ENCODE measurements at places on chromosomes 3 and 15. TPM values are rescaled to one million over a fixed set of nuclear protein-coding genes. Genes with fewer than 3 reads are reported as not detected.
A peak's percentile ranks its signal among the peaks of the same experiment; 100 is the strongest.

Gene PLA2G4F
- total RNA-seq, result not detected

Gene CORO2B
- total RNA-seq, result 1.3 TPM

Gene AGBL1
- not detected for total RNA-seq

- DNase-seq, result peak; percentile 52
These were observed 21.4 kb downstream of the TBC1D2B start for GRCh38 chr15:78055919-78056713.

DNA sequence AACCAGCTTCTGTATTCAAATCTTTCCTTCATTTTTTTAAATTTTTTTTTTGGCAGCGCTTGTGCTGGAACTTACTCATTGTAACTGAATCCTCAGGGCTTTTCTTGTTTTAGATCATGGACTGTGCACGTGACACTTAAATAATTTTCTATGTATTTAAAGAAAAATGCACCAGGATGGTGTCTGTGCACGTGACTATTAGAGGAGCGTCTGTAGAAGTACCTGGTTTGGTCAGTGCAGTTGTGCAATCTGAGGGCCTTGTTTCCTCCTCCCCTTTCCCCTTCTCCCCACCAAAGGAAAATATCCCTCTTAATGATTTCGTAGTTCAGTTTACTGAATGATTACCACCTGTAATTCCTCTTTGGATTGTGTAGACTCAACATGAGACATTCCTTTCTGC, 31.3 kb downstream of the EDEM1 start:
- no peak for DNase-seq

DNA sequence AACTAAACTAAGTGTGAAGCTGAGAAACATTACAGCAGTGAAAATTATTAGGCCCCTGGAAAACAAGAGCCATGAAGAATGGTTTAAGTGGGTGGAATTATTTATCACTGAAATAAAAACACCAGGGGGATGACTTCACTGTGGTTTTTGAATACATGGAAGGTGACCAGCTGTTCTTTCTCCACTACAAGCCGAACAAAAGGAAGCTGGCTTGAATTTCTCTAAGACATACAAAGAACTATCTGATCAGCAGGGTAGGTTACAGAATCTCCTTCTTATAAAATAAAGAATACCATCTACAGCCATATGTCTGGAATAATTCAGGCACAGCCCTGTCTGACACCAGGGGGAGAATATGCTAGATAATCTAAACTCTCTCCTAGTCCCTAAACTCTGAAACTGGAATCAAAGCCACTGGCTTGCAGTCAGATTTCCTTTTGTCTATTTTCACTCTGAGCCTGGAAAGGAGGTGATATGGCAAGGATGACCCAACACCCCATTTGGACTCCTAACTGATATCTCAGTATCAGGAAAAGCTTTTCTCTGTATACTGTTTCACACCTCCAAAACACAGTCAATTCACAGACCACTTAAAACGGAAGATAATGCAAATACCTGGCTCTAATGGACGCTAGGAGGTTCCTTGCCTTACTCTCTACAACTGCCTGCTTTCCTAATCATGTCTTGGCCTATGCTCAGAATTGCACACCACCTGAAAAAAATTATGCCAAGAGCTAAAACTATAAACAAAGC, 31.2 kb downstream of the SPATA12 start:
- DNase-seq, result no peak

- DNase-seq, result peak; percentile 28
These were observed 70.8 kb downstream of the TBC1D2B start for GRCh38 chr15:78006567-78007205.
